Fibroblast of lung (primary cell): ENCODE measurements at places on chromosomes 2 and 18. TPM values are rescaled to one million over a fixed set of nuclear protein-coding genes. Genes with fewer than 3 reads are reported as not detected.
A peak's percentile ranks its signal among the peaks of the same experiment; 100 is the strongest.

UGT1A5 gene
- not detected in 2 replicates for total RNA-seq

CYRIA gene
- total RNA-seq = 7.4 and 10.2 TPM in 2 replicates

DNA sequence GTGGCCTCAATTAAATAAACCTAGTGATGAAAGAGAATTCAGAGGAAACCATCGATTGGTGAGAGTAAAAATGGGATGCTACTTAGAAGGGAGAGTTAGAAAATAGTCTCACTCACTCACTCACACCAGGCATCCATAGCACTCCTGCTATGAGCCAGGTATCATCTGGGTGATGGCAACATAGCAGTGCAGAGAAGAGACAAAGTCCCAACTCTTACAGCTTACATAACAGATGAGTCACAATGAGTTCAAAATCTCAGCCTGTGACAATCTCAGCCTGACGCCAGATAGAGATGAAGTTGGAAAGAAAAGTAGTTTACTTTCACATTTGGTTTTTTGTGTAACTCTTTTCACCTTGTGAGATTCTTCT is 55.4 kb upstream of the THOC1 start:
- peak; percentile 58 for DNase-seq

FBLN7 gene
- total RNA-seq = 0.51 and 0.99 TPM in 2 replicates

- no peak for DNase-seq
Observed at GRCh38 chr2:212078103-212078502, 460.5 kb downstream of the ERBB4 start.
